ENCODE measurements at places on chromosomes 13 and 19.

GRCh38 chr19:31610018-31610417, 260.8 kb upstream of the TSHZ3 start:
- DNase-seq: no peak

DNA sequence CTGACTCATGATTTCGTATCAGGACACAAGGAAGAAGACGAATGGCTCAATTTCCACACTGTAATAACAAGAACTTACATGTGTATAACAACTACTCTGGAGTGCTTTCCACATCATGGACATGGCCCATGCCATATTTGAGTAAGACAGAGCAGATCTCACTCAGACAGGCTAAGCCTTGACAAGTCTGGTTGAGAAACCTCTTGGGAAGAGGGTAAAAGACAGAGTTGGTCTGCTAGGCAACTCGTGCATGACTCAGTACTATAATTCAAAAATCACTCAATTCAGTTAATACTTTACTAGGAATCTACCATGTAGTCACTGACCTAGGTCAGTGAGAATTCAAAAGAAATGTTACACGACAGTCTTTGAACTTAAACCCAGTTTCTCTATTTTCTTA, 5.7 kb upstream of the THSD1 start:
- no peak for DNase-seq

DNA sequence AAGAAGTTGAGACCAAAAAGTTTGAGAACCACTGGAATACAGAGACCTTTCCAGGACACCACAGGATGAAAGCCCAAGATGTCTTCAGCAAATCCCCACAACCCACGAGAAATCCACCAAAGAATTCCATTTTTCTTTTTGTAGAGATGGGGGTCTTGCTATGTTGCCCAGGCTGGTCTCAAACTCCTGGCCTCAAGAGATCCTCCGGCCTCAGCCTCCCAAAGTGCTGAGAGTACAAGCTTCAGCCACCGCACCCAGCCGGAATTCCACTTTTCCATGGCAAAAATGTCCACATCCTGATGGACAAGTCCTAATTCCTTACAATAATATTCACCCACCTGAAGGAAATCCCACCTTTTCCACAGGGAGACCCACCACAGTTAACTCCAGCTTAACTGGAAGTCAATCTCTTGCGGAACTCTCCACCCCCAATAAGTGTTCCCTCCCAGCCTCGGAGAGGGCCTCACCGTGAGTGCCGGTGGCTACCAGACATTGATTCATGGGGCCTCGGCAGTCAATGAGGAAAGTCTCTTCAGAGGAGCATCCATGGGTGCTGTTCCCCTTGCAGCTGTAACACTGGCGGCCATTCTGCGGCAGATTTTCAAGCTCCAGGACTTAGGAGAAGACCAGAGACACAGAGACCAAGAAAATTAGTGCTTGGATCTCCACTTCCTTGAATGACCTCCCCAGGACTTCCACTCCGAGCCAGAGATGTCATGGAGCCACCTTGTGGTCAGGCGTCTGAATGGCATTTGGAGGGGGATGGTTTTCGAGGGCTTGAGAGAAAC, 12.3 kb upstream of the CADM4 start:
- peak; percentile 52 for DNase-seq

DNA sequence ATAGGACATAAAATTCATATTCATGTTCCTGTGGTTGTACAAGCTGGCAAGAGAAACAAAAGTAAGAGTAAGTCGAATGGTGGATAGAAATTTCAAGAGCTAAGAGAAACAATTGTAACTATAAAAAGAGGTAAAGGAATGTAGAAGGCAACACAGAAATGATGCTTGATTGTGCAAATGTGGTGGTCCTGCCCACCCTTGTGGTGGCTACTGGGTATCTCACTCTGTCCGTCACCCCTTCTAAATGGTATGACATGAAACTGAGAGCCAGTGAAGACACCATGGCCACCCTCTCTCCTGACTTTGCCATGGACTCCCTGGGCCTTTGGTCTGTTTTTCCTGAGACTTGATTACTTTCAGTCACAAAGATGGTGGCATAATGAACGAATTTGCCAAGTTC, 925.9 kb upstream of the SLITRK6 start:
- no peak for DNase-seq

DNA sequence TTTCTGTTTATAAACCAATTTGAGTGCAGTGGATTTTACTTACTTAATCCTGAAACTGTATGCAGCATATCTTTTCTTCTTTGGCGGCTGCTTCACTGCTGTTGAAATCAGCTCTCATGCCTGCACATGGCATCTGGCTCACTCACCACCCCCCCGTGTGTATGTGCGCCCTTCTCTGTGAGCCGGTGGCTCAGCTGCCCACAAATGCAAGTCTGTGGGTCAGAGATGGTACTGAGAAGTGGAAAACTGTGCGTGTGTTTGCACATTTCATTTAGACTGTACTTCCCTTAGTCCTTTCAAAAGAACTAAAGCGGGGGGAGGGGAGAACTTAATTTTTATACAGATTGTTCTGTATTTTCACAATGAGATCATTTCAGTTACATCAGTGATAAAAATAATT, 307.6 kb downstream of the SHISA2 start:
- no peak for DNase-seq
